Cerebellar nuclear complex (tissue), 1 donor: ENCODE measurements at places on chromosomes 11 and 22.

DNA sequence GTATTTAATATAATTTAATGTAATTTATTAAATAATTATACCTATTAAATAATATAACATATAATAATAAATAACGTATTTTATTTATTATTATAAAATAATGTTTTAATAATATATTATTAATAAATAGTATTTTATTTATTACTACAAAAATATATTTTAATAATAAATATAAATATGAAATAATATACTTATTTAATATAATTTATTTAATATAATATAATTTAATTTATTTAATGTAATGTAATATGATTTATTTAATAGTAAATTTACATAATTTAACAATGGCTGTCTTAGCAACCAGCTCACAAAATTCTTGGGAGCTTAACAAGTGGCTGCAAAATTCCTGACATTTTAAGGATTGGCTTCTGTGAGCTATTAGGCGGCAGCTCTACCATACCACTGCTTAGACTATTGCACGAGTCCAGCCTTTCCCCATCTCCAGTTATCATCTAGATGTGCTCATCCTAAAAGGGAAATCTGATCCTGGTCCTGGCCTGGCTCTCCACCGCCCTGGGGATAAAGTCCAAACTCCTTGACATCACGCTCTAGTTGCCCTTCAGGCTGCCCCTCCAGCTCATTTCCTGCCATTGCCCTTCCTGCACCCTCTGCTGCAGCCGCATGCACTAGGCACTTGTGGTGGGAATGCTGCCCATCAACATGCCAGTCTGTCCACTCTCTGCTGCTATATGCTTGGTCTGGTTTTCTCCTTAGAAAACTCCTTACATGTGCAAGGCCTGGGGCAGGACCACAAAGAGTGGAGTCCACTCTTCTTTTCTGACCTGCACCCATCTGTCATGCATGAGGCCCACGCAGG, 9.8 kb downstream of the MMP20 start:
- no peak for DNase-seq

- no peak for DNase-seq
Observed at GRCh38 chr11:23313001-23313400, 452.7 kb upstream of the CCDC179 start.

- DNase-seq: no peak
Observed at GRCh38 chr11:108319541-108320145, 96.8 kb downstream of the ATM start.

GRCh38 chr11:6191742-6192141, 7.3 kb upstream of the OR52W1 start:
- DNase-seq: no peak

- DNase-seq: no peak
Observed at GRCh38 chr22:37329238-37330140, 47.2 kb downstream of the CYTH4 start.

DNA sequence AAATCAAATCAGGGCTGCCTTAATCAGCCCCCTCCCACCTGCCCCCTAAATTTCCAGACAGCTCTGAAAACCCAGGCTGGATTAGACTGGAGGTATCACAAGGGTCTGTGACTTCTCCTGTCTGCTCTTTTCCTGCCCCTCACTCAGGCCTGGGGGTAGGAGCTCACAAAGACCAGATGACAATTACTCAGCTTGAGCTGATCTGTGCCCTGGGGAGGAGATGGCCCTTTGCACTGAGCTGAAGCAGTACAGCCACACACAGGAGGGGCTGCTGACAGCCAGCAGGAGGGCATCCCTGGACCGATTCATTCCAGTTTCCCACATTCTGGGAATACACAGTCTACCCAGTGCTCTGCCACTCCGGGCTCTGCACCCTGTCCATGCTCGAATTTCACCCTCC, 4.2 kb downstream of the ABCC8 start:
- no peak for DNase-seq

- no peak for DNase-seq
Observed at GRCh38 chr22:42026705-42027104, 28.1 kb downstream of the WBP2NL start.

- DNase-seq: no peak
Observed at GRCh38 chr22:47943729-47944700, 1181.6 kb downstream of the TBC1D22A start.

- DNase-seq: no peak
Observed at GRCh38 chr11:45857961-45858474, 10.7 kb downstream of the CRY2 start.

DNA sequence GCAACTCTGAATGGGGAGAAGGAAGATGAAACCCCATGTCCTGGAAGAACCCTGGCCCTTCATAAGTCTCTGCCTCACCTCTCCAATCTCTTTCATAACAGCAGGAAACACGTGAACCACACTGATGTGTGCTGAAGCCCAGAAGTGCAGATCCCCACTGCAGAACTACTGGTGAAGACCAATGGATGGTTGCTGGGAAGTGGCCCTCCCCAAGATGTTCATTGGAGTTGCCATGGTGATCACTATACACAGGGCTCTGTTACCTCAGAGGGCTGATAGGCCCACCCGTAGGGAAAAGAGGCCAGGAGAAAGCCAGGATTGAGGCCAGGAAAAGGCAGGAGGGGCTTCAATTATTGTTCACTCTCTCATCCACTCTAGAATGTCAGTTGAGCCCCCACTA, 11.6 kb downstream of the TST start:
- DNase-seq: no peak

DNA sequence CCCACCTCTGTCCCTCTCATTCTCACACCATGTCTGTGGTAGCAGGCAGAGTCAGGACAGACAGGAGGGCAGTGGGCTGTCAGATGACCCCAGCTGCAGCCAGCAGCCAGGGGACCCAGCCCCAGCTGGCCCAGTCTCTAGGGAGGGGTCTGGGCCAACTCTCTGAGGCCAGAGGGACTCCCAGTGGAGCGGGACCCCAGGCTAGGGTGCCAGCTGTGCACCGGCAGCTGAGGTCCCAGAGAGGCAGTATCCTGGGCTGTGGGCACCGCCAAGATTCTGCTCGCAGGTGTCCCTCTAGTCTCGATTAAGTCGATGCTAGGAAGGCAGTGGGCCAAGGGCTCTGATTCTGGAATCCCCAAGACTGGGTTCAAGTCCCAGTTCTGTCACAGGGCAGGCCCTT, 16.7 kb upstream of the FADD start:
- DNase-seq: no peak

- no peak for DNase-seq
Observed at GRCh38 chr11:9386901-9387300, 2.4 kb downstream of the IPO7 start.

- no peak for DNase-seq
Observed at GRCh38 chr11:75523189-75523588, 2.6 kb downstream of the GDPD5 start.

DNA sequence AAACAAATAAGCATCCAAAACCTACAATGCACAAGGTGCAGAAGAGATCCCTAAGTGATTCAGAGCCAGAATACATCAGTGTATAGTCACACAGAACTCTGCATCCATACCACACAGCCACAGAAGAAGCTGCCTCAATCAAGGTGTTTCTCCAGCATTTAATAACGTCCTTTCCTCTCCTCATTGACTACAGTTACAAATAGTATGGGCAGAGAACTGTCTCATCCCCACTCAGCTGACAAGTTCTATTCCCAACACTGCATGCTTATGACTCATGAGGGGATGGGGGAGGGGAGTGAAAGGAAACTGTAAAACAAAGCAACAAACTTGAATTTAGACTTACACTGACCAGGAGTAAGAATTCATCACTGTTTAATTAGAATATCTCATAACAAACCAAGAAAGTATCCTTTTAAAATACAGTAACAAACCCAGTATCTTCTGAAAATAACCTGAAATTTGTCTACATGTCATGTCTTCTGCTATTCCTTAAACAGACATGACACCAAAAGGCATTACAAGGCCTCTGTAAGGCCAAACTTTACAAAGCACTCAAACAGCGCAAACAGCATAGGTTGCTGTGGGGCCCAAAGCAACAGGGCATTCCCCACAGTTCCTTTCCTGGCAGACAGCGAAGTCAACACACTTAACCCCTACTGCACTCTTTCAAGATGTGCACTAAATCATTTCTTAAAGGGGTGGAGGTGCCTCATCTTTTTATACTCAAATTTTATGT, 29.3 kb downstream of the CELF1 start:
- no peak for DNase-seq

DNA sequence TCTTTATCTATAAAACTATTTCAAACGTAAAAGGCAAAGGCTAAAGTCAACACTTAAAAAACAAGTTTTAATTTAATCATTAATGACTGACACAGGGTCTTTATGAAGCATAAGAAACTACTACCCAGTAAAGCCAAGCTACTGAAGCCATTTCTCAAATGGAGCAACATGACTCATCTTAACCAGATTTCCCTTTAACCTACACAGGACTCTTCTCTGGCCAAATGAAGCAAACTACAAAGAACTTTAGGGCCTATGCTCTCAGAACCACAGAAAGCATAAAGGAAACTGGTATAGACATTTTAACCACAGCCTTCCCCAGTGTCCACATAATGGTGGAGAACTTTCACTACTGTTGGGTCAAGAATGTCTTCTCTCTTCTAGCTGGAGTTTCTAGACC, 34.7 kb downstream of the ALG9 start:
- DNase-seq: no peak

GRCh38 chr11:36449561-36450096, 60.4 kb downstream of the TRAF6 start:
- no peak for DNase-seq

- DNase-seq: no peak
Observed at GRCh38 chr11:20731676-20732215, 62.4 kb downstream of the NELL1 start.

DNA sequence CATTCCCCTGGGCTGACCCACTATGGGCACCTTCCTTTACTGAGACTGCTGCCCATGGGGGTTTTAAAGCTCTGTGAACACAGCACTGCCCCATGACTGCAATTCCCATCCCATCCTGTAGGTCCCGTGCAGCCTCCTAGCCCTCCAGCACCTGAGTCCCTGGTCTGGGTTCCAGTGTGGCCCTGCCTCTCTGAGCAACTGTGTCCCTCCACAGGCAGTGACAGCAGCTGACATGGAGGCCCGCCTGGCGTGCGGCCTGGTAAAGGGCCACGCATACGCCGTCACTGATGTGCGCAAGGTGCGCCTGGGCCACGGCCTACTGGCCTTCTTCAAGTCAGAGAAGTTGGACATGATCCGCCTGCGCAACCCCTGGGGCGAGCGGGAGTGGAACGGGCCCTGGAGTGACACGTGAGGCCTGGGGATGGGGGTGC, 12.6 kb downstream of the OMP start:
- DNase-seq: no peak

DNA sequence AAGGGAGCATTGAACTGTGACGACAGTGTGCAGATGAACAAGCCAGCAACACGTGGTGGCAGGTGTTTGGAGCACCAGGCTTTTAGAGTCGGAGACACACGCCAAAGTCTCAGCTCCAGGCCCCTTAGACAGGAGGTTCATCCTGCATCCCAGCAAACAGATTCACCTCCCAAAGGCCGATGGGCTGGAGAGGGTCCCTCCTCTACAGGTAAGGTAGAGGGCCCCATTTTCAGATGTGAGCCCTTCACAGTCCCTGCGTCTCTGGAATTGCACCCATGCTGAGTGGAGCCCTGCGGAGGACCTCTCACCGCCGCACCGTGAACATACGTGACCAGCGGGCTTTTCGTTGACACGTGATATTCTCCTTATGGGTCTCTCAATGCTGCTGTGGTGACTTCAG, 109.0 kb upstream of the B3GAT1 start:
- no peak for DNase-seq

GRCh38 chr22:31347251-31348008, 1.3 kb upstream of the PATZ1 start:
- DNase-seq: no peak

- no peak for DNase-seq
Observed at GRCh38 chr22:36374603-36375024, 13.2 kb downstream of the MYH9 start.

- no peak for DNase-seq
Observed at GRCh38 chr11:83663446-83663845, 377.3 kb upstream of the CCDC90B start.

GRCh38 chr11:107590460-107591377, at the start of gene ELMOD1:
Gene ELMOD1 (plus strand): TSS chr11:107591147. CDS start chr11:107618190, 27,043 bp downstream.
- no peak for DNase-seq

- DNase-seq: no peak
Observed at GRCh38 chr11:66072081-66072480, 2.0 kb downstream of the PACS1 start.
